ENCODE measurements at places on chromosomes 5 and 9. TPM values are rescaled to one million over a fixed set of nuclear protein-coding genes. Genes with fewer than 3 reads are reported as not detected.

The WWC1 gene
- 0.36 TPM for polyA plus RNA-seq

The PCDHGB3 gene
- 0.33 TPM for polyA plus RNA-seq

The PALM2AKAP2 gene
- polyA plus RNA-seq = not detected

The OR1L6 gene
- not detected for polyA plus RNA-seq

The CDKN2B-AS1 gene
- polyA plus RNA-seq = 1.0 TPM

The IGIP gene
- 1.3 TPM for polyA plus RNA-seq

The ERP44 gene
- 10.5 TPM for polyA plus RNA-seq

The PCDHB11 gene
- not detected for polyA plus RNA-seq

The ANKRD31 gene
- polyA plus RNA-seq = 0.09 TPM

DNA sequence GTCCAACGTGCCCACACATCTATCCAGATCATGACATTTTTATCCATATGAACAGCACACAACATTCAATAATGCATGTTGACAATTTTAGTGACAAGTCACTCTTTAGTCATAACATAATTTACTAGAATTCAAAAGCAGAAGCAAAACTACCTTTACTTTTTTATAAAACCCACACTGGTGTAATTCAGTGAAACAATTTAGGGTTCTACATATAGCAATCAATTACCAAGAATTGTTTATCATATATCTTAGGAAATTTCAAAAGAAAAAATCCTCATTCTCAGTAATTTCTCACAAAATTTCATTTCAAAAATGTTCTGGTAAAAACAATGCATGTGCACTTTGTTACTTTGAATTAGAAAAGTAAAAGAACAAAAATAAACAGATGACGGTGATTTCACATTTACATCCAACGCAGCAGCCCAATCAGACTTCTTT is 12.6 kb downstream of the AUH start:
- no peak overlapping the region for H3K27ac ChIP-seq
- no peaks in the 10 kb centered on the region for H3K27me3 ChIP-seq
- no peaks in the 10 kb centered on the region for H3K4me1 ChIP-seq
- DNase-seq = no peak
- no peak overlapping the region for H3K4me3 ChIP-seq
- no peaks in the 10 kb centered on the region for H3K36me3 ChIP-seq

DNA sequence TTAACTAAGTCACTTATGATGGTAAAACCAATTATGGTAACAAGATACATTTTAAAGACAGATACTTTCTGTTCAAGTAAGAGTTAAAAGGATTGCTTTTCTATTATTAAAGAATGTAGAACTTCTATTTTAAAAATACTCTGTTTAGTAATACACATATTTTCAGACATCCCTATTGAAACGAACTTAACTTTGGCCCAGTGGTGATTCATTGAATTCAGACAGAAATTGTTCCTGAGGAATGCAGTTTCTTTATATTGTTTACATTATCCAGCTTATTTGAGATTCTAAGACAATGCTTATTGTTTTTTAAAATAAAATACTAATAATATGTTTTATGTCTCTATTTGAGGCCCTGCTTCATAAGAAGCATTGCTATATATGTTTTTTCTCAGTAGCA is 816.4 kb downstream of the SEMA5A start:
- DNase-seq = no peak
- no peaks in the 10 kb centered on the region for H3K36me3 ChIP-seq
- H3K4me1 ChIP-seq = no peaks in the 10 kb centered on the region
- no peaks in the 10 kb centered on the region for H3K27me3 ChIP-seq
- H3K4me3 ChIP-seq = no peak overlapping the region
- H3K27ac ChIP-seq = no peak overlapping the region

DNA sequence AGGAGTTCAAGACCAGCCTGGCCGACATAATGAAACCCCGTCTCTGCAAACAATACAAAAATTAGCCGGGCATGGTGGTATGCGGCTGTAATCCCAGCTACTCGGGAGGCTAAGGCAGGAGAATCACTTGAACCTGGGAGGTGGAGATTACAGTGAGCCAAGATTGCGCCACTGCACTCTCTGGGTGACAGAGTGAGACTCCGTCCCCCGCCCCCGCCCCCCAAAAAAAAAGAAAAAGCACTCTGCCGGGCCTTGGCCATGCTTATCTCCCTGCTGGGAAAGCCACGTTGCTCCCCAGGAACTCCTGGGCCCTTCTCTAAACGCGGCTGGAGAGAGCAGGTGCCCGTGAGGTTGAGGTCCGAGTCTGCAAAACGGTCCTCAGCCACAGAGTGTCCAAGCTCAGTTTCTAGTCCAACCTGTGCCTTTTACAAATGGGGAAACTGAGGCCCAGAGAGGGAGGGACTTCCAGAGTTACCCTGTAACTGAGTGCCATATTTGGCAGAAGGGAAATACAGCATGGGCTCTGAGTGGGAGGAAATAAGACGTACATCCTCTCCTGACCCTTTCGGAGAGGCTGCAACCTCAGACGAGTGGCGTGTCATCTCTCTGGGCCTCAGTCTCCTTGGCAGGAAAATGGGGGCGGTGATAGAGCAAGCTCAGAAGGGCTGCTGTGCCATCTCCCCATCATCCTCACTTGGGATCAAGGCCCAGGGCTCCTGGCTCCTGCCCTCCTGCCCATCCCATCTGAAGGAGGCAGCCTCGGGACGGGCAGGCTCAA is 6.6 kb upstream of the PHYHD1 start:
- H3K4me1 ChIP-seq = no peaks in the 10 kb centered on the region
- H3K4me3 ChIP-seq = no peak overlapping the region
- H3K27ac ChIP-seq = no peak overlapping the region
- no peak for DNase-seq
- no peaks in the 10 kb centered on the region for H3K27me3 ChIP-seq
- H3K36me3 ChIP-seq = peaks cover 38% of the 10 kb centered on the region

DNA sequence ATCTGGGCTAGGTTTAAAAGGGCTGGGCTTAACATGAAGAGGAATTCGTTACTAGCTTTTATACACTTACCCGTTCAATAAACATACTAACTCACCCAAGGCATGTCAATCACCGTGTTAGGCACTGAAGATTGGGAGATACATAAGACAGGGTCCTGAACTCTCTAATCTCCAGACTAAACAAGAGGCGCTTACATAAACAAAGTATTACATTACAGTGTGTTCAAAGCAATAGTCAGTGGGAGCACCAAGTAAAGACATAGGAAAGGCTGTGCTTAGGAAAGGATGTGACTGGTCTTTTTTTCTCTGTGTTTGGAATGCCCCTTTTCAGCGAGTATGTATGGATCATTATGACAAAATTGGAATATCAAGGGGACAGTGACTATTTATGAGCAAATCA is 203.6 kb upstream of the ADRA1B start:
- no peaks in the 10 kb centered on the region for H3K36me3 ChIP-seq
- no peaks in the 10 kb centered on the region for H3K27me3 ChIP-seq
- H3K4me1 ChIP-seq = no peaks in the 10 kb centered on the region
- no peak overlapping the region for H3K4me3 ChIP-seq

DNA sequence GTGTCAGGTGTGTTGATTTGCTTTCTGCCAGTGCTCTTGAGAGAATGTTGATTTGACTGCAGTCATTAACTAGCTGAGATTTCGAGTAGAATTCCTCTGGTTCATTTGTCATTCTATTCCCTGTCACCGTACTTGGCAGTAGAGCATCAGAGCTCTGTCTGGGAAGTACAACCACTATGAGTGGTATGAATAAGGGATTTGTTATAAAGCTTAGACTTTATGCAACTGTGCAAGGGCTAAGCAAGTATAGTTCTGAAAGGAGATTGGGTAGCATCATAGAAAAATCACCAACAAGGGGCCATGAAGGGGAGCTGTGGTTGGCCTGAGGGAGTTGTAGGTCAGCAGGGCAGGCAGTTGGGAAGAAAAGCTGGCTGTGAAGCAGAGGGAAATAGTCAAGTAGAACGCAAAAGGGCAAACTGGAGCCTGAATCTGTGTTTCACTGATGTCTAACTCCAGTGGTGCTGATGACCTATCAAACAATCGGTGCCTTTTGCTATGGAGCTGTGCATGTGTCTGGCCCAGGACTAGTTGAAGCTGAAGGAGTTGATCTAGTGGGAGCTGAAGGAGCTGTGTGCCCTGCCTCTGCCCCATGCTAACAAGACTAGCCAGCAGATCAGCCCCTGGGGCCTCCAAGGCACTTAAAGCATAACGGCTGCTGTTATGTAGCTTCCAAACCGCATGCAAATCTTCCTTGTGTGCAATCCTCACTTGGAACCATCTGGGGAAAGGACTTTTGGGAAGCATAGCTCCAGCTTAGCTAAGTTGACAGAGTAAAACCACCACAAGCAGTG is 110.0 kb downstream of the SLC28A3 start:
- no peak overlapping the region for H3K27ac ChIP-seq
- no peaks in the 10 kb centered on the region for H3K27me3 ChIP-seq
- no peak for DNase-seq
- no peaks in the 10 kb centered on the region for H3K36me3 ChIP-seq
- no peak overlapping the region for H3K4me3 ChIP-seq

GRCh38 chr9:28073270-28073669 is 500.0 kb upstream of the C9orf72 start:
- H3K27me3 ChIP-seq = no peaks in the 10 kb centered on the region
- H3K4me1 ChIP-seq = no peaks in the 10 kb centered on the region
- no peak for DNase-seq
- no peaks in the 10 kb centered on the region for H3K36me3 ChIP-seq
- no peak overlapping the region for H3K27ac ChIP-seq

DNA sequence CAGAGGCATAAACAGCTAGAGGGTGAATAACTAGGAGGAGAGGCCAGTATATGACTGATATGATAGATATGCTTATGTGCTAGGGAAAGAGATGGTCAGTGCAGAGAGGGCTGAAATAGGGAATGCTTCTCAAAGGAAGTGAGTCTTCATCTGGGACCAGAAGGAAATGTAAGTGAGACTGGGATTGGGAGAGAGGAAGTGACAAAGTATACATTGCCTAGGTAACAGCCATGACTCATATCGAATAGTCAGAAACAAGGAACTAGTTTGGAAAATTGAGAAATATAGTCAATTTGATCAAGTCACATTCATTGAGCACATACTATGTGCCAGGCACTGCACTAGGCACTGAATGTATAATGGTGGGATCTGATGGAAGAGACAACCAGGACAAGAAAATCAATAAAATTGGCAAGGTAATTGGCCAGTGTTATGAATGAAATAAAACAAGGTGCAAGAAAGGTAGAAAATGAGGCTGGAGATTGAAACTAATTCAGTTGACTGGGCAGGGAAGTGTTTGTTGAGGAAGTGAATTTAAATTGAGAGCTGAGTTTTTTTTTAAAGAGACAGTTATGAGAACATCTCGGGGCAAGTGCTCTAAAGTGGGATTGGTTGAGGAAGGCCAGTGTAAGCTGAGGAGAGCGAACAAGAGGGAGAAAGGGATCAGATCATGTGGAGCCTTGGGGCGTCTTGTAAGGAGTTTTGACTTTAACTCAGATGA is 4.3 kb downstream of the ERAP2 start:
- peak; percentile 57 for DNase-seq
- peaks cover 80% of the 10 kb centered on the region for H3K4me1 ChIP-seq
- peak overlapping the region; percentile 26 for H3K4me3 ChIP-seq
- H3K36me3 ChIP-seq = peaks cover 4% of the 10 kb centered on the region
- no peaks in the 10 kb centered on the region for H3K27me3 ChIP-seq

GRCh38 chr5:72144762-72145161 is 37.5 kb downstream of the MAP1B start:
- H3K27ac ChIP-seq = no peak overlapping the region
- no peak overlapping the region for H3K4me3 ChIP-seq
- no peaks in the 10 kb centered on the region for H3K27me3 ChIP-seq
- no peak for DNase-seq

GRCh38 chr9:79149585-79149984 is 422.2 kb upstream of the TLE4 start:
- no peak overlapping the region for H3K4me3 ChIP-seq
- H3K36me3 ChIP-seq = no peaks in the 10 kb centered on the region
- no peak for DNase-seq
- H3K27ac ChIP-seq = no peak overlapping the region
- peaks cover 4% of the 10 kb centered on the region for H3K27me3 ChIP-seq

- no peak for DNase-seq
- peaks cover 1% of the 10 kb centered on the region for H3K36me3 ChIP-seq
Observed at GRCh38 chr5:67198917-67199316, 2.3 kb upstream of the CD180 start.

DNA sequence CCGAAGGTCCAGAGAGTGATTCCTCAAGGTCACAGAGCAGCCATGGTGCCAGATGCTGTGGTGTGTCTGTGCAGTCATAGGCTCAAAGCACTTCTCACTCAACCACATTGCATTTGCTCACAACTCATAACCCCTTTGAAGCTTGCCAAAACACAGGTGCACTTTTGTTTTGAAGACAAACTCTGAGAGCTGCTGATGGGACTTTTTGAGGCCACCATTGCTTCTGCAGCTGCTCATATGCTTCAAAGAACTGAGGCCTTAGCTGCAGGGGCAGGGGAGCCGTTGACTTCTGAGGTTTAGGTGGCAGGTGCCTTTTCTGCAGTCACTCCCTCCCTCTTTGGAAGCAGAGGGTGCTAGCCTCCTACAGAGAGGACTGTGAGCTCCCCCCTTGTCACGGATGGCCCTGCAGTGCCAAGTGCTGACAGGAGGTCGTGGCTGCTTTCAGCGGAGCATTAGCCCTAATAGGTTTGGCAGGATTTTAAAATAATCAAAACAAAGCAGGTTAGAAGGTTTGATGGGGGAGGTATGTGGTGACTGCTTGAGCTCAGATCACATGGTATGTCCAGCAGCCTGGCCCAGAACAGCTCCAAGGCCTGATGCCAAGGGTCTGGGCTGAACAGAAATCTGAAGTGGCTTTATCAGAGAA is 232.1 kb downstream of the MAN2A1 start:
- H3K27me3 ChIP-seq = no peaks in the 10 kb centered on the region
- no peak for DNase-seq
- H3K36me3 ChIP-seq = no peaks in the 10 kb centered on the region

DNA sequence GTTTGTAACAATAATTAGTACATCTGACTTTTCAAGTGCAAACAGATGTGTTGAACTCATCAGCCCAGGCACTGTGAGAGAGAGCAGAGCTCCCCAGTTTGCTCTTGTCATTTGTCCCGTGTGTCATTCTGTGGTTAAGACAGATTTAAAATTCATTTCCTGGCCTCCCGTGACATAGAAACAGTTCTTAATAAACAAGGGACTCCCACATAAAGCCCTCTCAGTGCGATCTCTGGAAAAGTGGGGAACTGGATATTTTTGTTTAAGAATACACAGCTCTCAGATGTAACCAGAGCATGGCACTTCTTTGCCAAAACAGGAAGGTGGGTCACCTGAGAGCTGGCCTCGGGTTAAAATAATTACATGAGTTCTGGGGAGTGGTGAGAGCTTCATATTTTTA is 58.6 kb downstream of the PRKACG start:
- peaks cover 1% of the 10 kb centered on the region for H3K36me3 ChIP-seq
- H3K4me1 ChIP-seq = peaks cover 13% of the 10 kb centered on the region
- no peak for DNase-seq
- no peaks in the 10 kb centered on the region for H3K27me3 ChIP-seq

- H3K36me3 ChIP-seq = no peaks in the 10 kb centered on the region
- H3K4me3 ChIP-seq = no peak overlapping the region
Observed at GRCh38 chr5:35185518-35185917, 44.8 kb downstream of the PRLR start.

- no peak for DNase-seq
- H3K27ac ChIP-seq = no peak overlapping the region
- peak overlapping the region; percentile 59 for H3K4me3 ChIP-seq
- H3K4me1 ChIP-seq = peaks cover 65% of the 10 kb centered on the region
- no peaks in the 10 kb centered on the region for H3K36me3 ChIP-seq
Observed at GRCh38 chr5:177496727-177497291, 595 bp downstream of the PDLIM7 start.

Measured in B cell (primary cell).